Stimulated activated naive CD4-positive, alpha-beta T cell treated with Interleukin-2 at 50 U/mL for 16 hours (primary cell): ENCODE measurements at places on chromosomes 3 and 15.
A peak's percentile ranks its signal among the peaks of the same experiment; 100 is the strongest.

DNA sequence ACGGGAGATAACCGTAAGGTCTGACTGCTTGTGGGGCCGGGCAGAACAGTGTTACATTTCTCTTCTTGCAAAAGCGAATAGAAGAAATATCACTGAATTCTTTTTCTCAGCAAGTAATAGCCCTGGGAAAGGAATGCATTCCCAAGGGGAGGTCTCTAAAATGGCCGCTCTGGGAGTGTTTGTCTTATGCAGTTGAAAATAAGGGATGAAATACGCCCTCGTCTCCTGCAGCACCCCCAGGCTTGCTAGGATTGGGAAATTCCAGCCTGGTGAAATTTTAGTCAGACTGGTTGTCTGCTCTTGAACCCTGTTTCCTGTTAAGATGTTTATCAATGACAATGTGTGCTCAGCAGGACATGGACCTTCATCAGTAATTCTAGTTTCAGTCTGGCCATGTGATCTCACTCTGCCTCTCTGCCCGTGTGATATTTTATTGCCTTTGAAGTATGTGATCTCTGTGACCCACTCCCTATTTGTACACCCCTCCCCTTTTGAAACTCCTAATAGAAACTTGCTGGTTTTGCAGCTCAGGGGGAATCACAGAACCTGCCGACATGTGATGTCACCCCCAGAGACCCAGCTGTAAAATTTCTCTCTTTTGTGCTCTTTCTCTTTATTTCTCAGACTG is 715.6 kb downstream of the ROBO1 start:
- DNase-seq: no peak

DNA sequence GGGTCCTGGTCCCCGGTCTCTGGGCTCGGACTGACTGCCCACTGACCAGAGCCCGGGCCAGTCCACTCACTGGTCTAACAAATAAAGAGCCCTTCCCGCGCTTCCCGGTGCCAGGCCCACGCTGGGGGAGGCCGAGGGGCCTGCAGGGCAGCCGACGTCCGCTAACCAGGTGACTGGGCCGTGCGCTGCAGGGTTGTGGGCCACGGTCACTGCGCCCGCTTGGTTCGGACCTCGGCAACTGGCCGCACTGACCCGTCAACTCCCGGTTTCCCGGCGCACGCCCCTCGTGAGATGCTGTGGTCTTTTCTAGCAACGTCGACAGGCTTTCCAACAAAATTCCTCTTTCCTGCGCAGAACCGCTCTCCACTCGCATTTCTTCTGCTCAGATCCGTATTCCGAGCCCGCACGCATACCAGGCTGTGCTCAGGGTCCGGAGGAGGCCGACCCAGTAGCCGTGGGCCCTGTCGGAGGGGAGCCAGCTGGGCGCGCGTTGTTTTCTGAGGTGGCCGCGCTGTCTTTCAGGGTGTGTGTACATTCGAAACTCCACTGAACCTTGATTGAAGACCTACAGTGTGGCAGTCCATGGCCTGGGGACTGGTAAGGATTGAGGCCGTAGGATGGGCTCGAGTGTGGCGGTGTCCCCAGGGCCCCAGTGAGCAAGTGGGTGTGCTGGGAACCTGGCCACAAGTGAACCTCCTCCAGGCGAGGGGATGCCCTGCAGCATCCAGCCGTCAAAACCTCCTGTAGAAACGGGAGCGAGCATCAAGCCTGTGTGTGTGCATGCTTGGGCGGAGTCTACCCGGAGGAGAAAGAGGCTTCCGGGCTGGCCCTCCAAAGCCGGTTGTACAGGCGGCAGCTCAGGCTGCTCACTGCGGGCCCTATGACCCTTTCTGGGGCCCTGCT is 875 bp upstream of the NT5DC2 start:
- no peak for DNase-seq

DNA sequence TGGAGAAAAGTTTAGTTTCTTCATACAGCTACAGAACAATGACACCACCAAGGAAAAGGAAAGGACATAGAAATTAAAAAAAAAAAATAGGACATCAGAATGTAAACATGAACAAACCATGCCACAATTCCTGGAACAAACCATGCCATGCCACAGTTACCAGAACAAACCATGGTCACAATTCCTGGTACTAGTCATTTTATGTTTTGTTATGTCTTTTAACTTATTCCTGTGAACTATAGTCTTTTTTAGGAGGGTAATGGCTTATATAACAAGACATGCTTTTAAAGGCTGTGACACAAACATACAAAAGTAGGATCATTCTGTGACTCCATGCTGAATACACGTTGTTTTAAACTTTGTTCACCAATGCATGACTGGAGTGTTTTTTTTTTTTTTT is 42.8 kb downstream of the CD47 start:
- no peak for DNase-seq

DNA sequence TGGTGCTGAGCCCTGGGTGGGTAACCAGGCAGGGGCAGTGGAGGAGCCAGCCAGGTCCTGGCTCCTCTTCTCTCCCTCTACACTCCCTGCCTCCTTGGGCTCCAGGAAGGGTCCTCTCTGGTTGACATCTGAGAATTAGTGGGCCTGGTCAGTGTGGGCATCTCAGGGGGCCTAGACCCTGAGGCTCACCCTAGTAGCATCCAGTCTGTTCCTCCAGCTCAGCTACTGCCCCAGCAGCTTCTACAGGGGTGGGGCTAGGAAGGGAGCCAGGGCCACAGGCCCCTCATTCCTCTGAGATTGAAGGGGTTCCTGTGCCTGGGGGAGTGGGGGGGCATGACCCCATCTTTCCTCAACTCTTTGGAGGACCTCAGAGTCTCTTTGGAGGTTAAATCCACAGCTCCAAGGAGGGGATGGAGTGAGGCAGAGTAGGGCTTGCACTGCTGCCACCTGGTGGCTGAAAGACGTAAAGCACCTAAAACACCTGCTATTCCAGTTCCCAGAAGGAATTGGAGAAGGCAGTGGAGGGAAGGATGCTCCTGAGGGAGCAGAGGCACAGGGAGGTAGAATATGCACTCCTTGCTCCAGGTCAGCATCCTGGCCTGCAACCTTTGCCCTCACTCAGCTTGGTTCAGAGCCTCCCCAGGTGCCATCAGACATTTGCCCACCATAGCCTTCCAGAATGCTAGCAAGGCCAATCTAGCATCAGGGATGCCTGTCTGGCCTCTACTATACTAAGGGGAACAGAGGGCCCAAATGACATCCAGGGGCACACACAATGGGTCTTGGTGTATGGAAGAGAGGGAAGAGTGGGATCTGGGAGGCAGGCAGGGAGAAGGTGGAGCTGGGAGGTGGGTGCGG is 25.1 kb downstream of the C3orf18 start:
- DNase-seq: peak; percentile 33

DNA sequence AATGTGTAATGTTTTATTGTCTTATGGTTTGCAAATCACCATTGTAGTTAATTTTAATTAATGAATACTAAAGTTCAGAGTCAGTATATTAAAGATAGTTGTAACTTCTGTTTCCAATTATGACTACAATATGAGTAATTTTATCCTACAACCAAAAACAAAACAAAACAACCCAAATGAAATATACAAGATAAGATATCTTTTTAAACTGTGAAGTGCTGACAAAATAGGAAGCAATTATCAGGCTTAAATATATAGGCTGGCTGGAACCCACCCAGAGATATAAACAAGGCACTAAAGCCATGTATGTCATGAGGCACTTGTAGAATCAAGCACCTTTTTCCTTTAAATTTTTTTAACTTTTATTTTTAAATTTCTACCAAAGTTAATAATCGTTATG is 108.6 kb upstream of the LRRFIP2 start:
- no peak for DNase-seq

GRCh38 chr3:78614486-78614885 is 1153.3 kb downstream of the ROBO1 start:
- no peak for DNase-seq

GRCh38 chr3:194951931-194952582 is 266.4 kb downstream of the FAM43A start:
- DNase-seq: no peak

GRCh38 chr3:46549989-46550388 is 16.1 kb downstream of the LRRC2 start:
- DNase-seq: no peak

DNA sequence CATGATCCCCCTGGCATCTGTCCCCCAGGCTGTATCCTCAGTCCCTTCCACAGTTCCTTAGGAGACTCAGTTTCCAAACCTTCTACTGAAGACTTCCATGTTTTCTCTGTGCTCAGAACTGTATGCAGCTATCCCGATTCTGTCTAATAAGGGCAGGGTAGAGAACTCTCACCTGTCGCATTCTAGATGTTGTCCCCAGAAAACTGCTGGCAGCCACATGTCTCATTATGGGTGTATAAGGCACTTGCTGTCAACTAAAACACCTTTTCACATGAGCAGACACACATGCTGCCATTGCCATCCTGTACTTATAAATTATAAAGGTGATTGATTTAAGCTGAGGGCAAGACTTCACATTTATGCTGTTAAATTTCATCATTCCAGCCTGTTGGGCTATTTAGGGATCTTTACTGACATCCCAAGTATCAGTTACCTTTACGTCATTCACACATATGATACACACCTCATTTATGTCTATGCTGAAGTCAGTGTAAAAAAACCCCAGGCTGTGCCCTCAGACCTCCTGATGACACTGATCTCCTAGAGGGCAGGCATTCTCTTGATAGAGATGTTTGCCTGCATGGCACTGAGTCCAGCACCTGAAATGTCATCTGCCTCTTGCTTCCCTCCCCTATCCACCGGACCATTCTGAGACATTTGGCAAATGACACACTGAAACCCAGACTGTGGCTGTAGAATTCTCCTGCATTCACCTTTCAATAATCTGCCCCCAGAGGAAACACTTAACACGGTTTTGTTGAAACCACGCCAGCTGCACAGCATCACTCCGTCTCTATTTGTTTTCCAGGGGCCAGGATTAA is 35.8 kb downstream of the BTD start:
- DNase-seq: no peak

GRCh38 chr15:74793135-74794028 is 11.5 kb downstream of the CSK start:
- peak; percentile 64 for DNase-seq

DNA sequence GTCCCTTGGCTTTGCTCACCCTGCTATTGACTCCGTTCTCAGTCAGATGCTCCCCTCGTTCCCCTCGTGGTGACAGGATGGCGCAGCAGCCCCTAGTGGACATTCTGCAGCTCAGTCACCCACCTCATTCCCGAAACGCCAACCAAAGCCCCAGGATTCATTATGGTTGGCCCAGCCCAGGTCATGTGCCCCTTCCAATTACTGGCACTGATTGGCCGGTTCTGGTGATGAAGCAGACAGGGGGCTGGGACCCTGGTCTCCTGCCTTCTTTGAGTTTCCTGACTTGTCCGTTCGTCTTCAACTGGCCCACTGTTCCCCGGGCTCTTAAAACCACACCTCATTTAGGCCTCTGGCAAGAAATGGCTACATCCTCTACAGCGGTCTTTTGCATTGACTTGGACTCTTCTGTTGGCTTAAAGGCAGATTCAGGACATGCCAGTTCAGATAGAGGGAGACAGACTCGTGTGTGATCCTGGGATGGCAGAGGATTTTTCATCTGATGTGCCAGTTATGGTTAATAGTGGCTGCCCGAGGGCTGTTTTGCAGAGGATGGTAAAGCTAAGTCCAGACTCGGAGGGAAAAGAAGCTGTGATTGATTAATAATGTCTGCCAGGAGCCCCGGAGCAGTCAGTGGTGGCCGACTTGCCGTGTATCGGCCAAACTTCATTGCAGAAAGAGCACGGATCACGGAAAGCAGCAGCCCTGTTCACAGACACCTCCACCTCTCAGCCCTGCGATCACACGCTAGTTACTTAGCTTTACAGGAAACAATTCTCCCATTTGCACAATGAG is 37.8 kb downstream of the LSM3 start:
- peak; percentile 67 for DNase-seq

DNA sequence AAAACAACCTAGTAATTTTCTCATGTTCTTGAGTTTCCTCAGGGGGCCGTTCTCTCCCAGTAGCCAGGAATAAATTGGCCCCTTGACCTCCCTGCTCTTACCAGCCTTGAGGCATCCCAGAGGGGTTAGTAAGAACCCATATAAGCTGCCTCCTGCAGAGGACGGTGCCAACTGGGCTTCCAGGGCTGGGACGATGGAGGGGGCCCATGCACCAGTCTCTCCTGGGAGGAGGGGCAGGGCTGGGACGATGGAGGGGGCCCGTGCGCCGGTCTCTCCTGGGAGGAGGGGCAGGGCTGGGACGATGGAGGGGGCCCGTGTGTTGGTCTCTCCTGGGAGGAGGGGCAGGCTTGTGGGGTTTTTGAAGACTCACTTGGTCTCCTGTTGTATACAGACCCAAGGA is 22.0 kb downstream of the LINGO1 start:
- no peak for DNase-seq

- DNase-seq: no peak
Measured at GRCh38 chr15:100112061-100112420, 229.7 kb downstream of the ADAMTS17 start.

DNA sequence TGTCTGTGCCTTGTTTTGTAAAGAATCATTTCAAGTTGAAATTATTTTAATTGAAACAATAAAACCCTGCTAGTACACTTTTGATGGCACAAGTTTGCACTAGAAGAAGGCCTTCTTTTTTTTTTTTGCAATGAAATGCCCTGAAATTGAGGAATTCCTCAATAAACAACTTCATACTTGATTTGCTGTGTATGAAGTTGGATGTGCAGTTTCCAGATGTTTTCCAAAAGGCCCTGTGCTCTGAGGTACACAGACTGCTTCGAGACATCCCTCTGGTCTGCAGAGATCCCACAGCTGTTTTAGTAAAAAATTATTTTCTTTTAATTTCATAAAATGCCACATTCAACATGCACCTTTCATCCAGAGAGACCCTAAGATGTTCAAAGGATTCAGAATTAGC is 48.9 kb downstream of the HES1 start:
- DNase-seq: no peak

DNA sequence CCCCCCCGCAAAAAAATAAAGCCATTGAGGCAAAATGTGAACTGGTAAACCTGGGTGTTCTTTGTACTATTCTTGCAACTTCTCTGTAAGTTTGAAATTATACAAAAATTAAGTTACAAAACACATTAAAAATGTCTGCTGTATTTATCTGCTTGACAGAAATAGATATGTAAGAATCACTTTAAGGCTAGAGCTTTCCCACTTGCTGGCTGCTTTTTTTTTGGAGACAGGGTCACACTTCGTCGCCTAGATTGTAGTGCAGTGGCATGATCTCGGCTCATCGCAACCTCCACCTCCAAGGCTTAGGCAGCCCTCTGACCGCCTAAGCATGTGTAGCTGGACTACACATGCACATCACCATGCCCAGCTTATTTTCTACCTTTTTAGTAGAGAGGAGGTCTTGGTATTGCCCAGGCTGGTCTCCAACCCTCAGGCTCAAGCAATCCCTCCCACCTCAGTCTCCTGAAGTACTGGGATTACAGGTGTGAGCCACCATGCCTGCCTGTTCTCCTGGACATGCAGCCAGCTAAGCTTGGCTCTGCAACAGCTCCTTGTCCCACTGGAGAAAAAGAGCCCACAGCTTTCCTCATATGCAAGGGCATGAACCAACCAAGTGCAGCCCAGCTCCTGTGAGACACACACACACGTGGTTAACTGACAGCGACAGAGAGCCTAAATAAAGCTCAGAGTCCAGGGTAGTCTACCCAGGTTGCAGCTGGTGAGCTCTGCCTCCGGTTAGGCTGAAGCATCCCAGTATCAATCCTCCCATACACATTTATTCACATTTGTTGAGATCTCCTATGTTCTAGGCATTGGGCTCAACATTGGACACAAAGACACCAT is 4.5 kb downstream of the RPS17 start:
- DNase-seq: no peak
